ENCODE measurements at places on chromosomes 16 and 17.

DNA sequence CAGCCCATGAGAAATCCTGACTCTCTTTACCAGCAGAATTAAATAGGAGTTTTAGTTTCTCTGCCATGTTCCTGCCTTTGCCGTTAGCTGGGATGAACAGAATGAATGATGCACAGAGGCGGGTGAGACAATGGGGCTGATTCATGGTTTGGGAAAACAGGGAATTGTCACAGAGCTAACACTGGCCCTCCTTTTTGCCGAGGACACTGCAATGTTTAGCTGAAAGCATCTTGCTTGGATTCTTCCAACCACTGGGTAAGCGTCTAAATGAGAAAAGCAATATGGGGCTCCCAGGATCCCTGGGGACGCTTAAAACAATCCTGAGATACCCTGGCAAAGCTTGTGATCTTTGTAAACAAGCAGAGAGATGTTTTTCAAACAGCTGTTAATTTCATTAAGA is 12.8 kb upstream of the PAFAH1B1 start:
- no peak for DNase-seq

DNA sequence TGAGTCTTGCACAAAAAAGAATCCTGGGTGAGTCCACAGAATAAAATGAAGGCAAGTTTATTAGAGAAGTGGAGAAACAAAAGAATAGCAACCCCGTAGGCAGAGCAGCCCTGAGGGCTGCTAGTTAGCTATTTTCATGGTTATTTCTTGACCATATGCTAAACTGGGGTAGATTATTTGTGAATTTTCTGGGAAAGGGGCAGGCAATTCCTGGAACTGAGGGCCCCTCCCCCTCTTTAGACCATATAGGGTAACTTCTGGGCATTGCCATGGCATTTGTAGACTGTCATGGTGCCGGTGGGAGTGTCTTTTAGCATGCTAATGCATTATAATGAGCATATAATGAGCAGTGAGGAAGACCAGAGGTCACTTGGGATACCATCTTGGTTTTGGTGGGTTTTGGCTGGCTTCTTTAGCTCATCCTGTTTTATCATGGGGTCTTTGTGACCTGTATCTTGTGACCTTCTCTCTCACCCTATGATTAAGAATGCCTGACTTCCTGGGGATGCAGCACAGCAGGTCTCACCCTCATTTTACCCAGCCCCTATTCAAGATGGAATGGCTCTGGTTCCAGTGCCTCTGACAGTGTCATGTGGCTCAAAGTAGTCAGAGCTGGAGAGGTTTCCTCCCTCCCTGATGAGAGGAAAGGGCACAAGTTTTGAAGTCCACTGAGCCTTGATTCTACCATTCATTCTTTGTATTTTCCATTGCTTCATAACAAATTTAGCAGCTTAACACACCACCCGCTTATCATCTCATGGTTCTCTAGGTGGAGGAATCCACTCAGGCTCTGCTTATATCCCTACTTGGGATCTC is 55.7 kb upstream of the LGALS9 start:
- no peak for DNase-seq

DNA sequence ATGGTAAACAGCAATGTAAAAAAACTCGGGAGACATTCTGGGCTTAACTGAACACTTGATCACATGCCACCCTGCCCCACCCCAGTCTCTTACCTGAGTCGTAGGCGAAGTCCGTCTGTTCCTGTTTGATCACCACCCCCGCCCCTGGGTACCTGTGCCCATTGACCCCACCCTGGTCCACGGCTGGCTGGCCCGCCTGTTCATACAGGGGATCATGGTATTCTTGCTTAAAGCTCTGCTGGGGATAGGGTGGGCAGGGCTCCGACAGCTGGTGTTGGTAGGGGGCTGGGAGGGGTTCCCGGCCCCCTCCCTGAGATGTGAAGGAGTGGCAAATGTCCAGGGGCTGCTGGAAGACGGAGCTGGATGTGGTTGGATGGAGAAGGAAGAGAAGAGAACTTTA is 13.6 kb downstream of the ETV4 start:
- DNase-seq = no peak

DNA sequence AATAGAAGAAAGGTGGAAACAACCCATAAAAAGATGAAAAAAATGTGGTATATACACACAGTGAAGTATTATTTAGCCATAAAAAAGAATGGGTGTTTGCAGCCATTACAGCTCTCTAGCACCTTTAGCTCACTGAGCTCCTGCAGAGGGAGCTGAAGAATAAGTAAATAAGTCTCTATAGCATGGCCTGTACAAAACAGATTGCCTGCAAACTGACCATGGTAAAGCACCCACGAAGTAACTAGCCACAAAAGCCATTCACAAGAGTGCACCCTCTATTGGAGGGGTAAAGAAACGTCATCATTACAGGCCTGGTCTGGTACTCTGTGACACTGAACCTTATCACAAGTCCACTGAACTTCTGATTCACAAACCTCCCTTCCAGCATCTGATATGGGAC is 76.3 kb downstream of the USP32 start:
- no peak for DNase-seq

DNA sequence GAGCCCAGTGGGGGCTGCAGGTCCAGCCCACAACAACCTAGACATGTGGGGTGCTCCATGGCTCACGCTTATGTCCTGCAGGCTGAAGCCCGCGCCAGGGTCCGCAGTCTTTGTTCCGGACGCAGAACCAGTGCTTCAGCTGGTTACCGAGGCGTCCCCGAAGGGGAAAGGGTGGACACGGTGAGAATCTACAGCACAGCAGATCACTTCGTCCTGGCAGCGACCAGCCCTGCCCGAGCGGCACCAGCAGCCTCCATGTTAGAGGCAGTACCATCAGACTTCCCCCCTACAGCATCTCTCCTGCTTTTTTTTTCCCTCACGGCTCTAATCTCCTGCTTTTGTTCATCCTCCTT is 1736.4 kb downstream of the TP53TG3F start:
- no peak for DNase-seq

DNA sequence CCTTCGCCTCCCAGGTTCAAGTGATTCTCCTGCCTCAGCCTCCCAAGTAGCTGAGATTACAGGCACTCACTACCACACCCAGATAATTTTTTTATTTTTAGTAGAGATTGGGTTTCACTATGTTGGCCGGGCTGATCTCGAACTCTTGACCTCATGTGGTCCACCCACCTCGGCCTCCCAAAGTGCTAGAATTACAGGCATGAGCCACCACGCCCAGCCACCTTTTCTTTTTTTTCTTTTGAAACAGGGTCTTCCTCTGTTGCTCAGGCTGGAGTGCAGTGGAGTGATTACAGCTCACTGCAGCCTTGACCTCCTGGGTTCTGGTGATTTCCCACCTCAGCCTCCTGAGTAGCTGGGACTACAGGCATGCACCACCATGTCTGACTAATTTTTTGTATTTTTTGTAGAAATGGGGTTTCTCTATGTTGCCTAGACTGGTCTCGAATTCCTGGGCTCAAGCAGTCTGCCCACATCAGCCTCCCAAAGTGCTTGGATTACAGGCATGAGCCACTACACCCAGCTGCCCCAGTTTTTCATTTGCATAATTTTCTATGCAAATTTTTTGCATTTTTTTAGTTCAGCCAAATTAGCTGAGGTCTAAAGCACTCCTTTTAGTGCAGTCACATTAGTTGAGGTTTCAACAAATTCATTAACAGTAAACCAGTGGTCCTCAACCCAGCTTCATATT is 11.3 kb downstream of the WWP2 start:
- no peak for DNase-seq

DNA sequence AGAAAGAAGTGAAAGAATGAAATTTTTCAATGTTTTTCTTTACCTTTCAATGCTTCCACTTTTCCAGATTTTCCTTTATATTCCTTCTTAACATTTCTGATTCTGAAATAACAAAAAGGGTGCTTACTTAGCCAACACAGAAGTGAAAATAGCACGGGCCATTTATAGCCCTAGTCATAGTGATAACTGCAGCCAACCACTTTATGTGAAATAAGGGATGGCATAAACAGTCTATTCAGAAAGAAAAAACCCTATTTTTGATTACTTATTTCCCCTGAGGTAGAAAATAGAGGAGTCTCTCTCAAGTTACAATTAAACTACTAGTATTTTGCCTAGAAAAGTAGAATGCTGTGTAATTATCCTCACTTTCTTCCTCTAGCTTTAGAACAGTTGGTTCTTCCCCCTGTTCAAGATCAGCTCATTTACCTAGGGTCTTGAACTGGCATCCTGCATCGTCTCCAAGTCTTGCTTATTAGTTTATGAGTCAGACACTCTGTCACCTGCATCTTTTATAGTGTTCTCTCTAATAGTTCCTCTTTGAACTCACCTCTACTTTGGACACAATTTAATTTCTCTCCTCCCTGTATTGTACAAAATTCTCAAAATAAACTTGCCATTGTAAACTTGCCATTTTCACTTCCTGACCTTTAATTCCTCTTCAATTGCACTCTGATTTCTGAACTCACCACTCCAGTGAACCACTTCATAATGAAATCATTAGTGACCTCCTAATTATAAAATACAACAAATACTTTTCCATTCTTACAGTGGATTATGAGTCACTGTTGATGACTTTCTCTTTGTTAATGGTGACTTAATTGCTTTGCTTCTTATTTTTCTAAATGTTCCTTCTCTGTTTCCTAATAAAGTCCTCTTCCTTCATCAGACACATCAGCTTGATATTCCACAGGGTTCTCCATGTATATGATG is 23.6 kb downstream of the ABCA6 start:
- no peak for DNase-seq

DNA sequence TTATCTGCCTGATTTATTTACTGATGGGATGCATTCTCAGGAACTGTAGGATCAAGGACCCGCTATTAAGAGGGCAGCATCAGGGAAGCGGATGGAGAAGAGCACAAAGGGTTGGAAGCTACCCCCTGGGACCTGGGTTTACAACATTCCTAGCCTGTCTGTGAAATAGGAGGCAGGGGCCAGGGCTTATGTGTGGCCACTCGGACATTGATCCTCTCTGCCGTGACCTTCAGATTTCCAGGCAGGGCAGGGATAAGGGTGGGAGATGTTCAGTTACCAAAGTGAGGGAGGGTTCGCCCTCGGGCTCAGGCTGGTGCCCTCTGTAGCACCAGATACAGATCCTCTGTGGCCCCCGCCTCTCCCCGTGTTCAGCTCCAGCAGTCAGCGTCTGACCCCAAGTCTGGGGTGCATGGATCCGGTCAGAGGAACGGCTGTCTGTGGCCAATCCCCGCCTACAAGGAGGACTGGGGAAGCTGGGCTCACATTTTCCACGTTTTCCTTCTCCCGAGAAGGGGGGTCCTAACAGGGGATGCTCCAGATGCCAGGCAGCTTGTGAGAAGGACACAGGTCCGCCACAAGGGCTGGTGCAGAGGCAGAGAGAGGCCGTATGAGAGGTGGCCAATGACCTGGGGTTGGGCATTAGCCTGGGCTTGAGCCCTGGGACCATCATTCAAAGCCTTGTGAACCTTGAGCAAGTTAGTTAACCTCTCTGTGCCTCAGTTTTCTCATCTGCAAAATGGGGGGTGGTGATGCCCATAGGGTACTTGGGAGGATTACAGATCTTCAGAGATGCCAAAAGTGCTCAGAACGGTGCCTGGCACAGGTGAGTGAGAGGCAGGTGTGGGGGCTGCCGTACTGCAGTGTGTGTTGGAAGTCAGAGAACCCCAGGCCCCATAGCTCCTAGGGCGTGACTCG is 48.3 kb downstream of the ATP2C2 start:
- DNase-seq = no peak

DNA sequence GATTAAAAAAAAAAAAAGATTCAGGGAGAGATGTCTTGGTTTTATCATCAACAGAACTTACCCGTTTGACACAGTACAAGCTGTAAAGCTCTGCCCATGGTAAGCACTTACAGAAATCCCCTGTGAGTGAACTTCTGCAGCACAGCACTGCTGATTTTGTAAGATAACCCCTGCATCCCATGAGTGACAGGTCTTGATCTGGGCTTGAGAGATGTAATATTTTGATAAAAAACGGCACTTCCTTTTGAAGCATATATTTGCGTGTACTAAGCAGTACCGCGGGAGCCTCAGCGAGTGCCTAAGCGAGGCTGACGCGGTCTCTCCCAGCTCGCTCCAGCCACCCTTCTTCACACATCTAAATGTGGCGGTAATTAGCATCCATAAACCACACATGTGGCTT is 50.5 kb downstream of the IKZF3 start:
- peak; percentile 35 for DNase-seq

- DNase-seq = no peak
Measured at GRCh38 chr16:65375651-65376050, 253.8 kb upstream of the CDH11 start.

DNA sequence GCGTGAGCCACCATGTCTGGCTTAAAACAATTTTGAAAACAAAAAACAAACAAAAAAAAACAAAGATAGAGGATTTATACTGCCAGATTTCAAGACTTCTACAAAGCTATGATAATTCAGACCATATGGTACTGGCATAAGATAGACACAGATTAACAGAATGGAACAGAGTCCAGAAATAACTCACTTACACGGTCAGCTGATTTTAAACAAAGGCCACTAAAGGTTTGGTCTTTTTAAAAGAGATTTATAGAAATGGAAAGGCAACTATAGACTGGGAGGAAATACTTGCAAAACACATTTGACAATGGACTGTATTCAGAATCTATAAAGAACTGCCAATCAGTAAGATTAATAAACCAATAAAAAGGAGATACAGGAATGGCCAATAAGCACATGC is 48.6 kb upstream of the MNT start:
- no peak for DNase-seq

DNA sequence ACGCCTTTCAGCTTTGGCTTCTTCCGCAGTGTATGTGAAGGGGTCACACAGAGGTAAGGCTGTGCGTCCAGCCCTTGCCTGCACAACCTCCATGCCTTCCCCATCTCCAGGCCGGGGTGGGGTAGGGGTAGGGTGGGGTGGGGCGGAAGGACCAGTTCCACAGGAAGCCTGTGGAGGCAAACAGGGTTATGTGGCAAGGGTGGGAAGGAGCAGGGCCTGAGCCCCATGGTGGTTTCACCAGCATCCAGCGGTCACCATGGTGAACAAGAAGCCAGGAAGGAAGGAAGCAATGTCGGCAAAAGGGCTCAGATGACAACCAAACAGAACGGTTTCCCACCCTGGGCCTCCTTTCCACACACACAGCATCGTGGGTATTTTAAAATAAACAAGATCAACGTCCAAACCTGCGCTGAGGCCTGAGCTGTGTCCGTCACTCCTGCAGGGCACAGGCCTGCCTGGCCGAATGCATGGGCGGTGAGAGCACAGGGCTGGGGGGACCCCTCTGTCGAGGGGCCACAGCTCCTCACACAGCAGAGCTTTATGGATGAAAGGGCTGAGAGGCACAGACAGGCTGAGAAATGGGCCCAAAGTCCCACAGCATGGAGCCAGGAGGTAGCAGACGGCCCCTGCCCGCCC is 80.5 kb downstream of the ZNF778 start:
- no peak for DNase-seq

GRCh38 chr16:10138881-10139280 is 43.3 kb downstream of the GRIN2A start:
- no peak for DNase-seq

GRCh38 chr16:29663807-29664090 is 702 bp downstream of the SPN start:
- DNase-seq = no peak

- no peak for DNase-seq
Measured at GRCh38 chr17:59292174-59292523, 39.3 kb upstream of the YPEL2 start.

DNA sequence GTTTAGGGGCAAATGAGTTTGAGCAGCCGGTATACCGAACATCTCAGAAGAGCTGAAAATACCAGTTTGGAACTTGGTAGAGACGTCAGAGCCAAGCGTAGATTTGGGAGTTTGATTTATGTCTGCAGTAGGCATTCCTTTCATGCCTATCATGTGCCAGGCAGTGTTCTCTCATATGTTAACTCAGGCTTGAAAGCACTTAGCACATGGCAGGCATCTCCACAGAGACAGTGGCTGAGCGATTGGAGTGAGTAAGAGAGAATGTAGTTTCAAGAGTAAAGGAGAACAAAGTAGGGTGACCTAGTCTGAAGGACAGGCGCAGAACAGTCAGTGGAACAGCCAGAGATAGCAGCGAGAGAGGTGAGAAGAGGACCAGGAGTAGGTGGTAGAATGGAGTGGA is 207.0 kb downstream of the FTO start:
- no peak for DNase-seq

Data from NK-92 treated with Interleukin-12 subunit alpha and Interleukin-12 subunit beta, amount 100 ng/mL, for 24 hours (cell line).